ENCODE measurements at places on chromosomes 1 and 21.
A peak's percentile ranks its signal among the peaks of the same experiment; 100 is the strongest.

GRCh38 chr1:228081578-228082213 lies 812 bp upstream of the ARF1 start:
- no peak for DNase-seq

DNA sequence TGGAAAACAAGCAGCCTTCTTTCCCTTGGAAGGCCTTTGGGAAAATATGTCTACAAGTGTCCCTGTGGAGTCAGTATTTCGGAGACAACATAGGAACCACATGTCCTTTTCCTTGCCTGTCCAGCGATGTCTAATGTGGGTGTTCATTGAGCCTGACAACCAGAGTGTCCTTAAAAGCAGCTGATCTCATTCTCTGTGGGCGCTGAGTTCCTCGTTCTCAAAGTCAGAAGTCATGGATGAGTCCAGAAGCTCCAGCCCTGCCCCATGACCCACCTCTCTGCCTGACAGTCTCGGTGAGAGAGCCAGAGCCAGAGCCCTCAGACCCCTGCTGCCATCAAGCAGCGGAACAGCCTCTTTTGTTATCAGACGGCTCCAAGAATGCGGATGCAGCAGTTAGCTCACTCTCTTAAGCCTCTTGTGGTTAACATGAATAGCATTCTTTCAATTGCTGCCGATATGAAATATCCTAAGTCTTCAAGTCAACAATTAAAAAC lies 329.2 kb downstream of the TGFB2 start:
- DNase-seq: no peak

- DNase-seq: no peak
Observed at GRCh38 chr1:102118150-102118549, 121.4 kb upstream of the OLFM3 start.

- DNase-seq: peak; percentile 40
Observed at GRCh38 chr1:214448536-214448935, 102.9 kb downstream of the PTPN14 start.

GRCh38 chr1:7299994-7300393 lies 471.1 kb upstream of the VAMP3 start:
- DNase-seq: no peak

DNA sequence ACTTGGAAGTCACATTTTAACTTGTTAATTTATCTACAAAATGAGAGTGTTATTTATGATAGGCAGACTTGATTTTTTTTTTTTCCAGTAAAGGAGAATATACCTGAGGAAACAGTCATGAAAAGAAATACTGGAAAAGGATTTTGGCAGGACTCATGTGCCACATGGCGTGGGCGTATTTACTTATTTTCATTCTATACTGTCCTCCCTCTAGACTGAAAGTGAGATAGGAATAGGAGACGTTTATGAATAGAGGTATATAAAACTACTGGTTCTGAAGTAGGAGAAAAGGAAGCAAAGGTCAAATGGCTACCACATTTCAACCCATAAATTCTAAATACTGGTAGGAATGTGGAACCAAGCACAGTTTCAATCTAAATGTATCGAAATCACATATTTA lies 94.8 kb upstream of the MPC2 start:
- DNase-seq: no peak

GRCh38 chr1:182107209-182107608 lies 45.7 kb upstream of the ZNF648 start:
- no peak for DNase-seq

- DNase-seq: no peak
Observed at GRCh38 chr1:178021950-178022349, 52.1 kb upstream of the SEC16B start.

- DNase-seq: no peak
Observed at GRCh38 chr1:1892763-1893120, 1.9 kb upstream of the GNB1 start.

DNA sequence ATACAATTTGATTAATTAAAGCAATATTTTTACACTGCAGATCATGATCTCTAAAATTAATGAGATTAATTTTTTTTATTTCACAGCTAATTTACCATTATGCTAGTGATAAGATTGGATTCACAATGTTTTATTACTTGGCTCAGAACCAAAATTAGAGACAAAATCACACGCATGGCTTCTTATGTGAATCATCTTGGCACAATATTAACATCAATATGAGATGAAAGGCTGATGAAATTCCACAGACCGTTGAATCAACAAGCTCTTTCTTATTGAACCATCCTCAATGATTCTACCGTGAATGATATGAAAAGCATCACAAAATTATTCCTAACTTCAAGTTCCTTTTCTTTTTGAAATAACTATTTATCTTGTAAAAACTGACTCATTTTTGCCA lies 544.9 kb downstream of the KCNT2 start:
- no peak for DNase-seq

- no peak for DNase-seq
Observed at GRCh38 chr1:27604579-27605299, 795 bp upstream of the AHDC1 start.

DNA sequence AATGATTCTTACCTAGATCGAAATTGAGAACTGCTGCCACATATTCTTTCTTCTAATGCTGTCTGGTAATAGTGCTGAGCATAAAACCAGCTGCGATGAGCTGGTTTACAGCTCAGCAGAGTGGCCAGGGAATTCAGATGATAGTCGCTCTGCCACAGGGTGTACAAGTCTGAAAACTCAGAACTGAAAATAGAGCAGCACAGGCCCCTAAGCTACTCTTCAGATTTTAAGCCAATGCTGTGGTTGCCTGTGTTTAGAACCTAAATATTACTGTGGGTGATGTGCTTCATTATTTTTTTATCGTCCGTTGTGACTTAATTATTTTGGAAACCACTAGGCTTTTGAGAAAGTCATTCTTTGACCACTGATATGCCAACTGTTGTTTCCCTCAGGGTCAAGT lies 152.0 kb downstream of the ADGRL4 start:
- DNase-seq: no peak

- no peak for DNase-seq
Observed at GRCh38 chr1:162625679-162626078, 6.6 kb upstream of the DDR2 start.

DNA sequence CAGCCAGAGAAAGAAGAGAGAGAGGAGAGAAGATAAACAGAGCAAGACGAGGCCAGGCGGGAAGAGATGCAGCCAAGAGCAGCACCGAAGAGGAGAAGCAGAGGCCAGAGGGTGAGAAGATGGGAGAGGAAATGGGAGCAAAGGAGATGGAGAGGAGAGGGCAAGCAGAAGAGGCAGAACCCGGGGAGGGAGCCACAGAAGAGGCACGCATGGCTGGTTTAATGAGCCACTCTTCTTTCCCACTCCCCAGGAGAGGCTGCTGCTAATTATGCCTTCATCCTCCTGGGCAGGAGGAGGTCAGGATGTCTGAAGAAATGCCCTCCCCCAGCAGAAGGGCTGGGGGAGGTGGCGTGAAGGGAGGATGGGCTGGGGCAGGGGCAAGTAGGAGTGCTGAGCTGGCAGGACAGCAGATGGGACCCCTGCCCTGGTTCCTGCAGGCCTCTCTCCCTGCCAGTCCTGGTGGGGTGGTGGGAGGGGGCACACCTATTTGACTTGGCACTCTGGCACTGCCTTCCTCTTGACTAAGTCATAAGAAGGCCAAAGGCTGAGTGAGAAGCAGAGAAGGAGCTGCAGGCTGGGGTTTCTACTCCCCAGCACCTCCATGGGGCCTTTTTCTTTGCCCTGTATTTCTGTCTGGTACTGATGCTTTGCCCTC lies 32.3 kb downstream of the KIRREL1 start:
- no peak for DNase-seq

DNA sequence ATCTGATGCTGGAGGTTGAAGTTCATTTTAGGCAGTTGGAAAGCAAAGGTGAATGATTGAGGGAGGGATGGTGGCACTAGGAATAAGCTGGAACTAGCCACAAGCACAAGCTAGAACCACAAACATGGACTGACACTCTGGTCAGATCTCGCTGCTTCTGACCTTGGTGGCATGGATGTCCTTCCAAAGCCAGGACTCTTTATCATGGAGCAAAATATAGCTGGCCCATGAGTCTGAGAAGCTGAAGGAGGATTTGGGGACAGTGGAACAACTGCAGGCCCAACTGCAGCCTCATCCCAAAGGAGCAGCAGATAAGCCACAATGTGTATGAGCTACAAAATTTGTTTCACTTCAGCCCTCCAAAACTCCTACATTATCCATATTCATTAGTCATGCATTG lies 35.5 kb downstream of the SRSF11 start:
- DNase-seq: no peak

GRCh38 chr1:14881775-14882672 lies 271.5 kb upstream of the TMEM51 start:
- DNase-seq: no peak

GRCh38 chr1:199857108-199857507 lies 170.4 kb upstream of the NR5A2 start:
- no peak for DNase-seq

DNA sequence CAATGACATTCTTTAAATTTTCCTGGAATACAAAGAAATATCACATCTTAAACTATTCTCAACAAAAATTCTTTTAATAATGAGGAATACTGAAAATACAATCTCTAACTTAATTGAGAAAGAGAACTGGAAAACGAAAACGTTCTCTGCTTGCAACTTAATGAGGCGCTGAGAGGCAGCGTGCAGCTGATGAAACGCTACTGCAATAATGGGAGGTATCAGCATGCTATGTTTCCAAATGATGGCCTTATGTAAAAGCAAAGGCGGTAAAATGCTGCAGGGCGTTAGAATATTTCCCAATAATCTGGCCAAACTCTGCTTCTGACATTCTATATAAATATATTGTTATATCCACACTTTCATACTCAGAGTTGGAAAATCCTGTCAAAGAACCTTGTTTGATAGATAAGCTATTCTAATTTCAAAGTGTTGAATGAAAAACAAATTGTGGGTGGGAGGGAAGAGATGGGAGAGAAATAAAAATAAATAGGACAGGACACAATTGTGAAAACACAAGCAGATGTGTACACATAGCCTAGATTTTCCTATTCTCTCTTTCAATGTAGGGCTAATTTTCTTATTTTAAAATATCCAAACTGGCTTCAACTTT lies 70.9 kb downstream of the APP start:
- DNase-seq: no peak

DNA sequence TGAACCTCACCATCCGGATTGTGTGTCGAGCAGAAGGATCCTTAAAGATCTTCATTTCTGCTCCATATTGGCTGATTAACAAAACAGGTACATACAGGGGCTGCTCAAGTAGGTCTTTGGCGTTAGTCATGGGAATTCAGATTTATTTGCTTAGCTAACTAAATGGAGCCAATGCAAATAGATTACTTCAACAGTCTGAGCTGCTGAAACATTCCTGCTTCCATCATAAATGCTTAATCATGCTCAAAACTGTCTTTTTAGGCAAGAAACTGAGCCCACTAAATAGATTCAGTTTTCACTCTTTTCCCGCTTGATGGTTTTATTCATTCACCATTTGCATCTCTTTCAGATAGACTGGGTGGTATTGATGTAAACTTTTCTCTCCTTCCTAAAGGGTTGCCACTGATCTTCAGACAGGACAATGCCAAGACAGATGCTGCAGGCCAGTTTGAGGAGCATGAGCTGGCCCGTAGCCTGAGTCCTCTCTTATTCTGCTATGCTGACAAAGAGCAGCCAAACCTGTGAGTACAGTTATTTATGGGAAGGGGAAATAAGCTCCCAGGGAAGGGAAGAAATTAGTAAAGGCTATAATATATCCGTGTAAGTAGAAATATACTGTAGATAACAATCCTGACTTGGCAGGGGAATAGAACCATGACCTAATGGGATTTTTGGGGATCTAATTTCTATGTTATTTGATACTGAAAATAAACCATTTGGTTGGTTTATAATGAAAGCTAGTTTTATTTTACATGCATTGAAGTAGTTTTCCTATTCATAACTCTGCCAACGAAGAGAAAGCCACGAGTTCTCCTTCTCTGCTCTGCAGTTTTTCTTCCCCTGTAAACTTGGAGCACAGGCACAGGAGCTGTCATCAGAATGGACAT lies 126.4 kb downstream of the VPS13D start:
- DNase-seq: no peak

DNA sequence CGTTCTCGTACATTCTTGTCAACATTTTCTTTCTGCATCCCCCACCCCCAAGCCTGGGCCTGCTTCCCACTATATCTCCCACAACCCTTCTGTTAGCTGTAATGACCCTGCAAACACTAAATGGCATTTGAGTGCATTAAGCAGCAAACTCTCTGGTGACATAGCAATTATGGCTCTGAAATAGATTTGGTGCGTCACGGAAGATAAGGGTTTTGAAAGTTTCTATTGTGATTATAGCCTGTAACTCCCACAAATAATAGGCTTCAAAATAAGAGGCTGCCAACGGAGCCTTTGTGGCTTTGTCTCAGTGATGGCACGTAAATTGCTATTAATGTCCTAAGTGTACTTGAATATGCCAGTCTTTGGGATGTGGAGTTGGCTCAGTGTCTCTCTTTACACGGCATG lies 277.6 kb downstream of the PBX1 start:
- no peak for DNase-seq

DNA sequence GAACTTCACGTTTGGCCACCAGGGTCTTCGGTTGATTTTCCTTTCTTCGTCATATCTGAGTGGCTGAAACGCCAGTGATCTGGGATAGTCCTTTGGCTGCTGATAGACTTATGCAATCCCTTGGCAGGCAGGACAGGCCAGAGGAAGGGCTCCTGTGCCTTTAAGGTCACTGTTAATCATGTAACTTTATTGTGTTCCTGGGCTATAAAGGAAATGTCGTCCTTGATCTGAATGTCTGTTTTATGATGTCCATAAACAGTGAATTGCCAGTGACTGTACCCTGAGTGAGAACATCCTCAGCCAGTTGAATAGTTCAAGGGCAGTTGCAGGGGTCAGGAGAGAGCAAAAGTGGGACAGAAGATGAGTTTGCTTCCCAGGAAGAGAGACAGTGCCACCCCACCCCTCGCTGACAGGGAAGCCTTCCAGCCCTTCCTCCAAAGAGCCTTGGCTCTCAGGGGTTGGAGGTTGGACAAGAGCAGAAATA lies 68.0 kb downstream of the PDE9A start:
- no peak for DNase-seq

DNA sequence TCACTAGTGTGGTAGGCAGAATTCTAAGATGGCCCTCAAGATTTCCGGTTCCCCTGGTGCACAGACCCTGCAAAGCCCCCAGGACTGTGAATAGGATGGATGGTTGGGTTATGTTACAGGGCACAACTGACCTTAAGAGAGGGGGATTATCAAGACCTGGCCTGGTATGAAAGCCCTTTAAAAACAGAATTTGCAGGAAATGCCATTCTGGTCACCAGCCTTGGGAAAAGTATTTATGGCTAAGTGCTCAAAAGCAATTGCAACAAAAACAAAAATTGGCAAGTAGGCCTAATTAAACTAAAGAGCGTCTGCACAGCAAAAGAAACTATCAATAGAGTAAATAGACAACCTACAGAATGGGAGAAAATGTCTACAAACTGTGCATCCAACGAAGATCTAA lies 144.7 kb upstream of the EDN2 start:
- DNase-seq: no peak
